Stimulated activated CD8-positive, alpha-beta memory T cell treated with anti-CD3 and anti-CD28 coated beads, Interleukin-15, amount 100 ng/mL, for 24 hours (primary cell): ENCODE measurements at places on chromosomes 16 and 17.

DNA sequence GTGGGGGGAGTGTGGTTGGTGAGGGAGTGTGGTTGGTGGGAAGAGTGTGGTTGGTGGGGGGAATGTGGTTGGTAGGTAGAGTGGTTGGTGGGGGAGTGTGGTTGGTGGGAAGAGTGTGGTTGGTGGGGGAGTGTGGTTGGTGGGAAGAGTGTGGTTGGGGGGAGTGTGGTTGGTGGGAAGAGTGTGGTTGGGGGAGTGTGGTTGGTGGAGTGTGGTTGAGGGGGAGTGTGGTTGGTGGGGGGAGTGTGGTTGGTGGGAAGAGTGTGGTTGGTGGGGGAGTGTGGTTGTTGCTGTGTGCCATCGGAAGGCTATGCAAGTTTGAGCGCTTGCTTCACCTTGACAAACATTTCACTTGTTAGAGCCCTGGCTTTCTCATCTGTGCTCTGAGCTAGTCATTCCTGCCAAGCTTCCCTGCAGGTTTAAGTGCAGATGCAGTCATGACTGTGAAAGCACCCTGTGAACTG lies 20.1 kb downstream of the MINK1 start:
- DNase-seq: no peak

- DNase-seq: no peak
These were observed 605 bp downstream of the NLRP1 start for GRCh38 chr17:5583426-5584382.

DNA sequence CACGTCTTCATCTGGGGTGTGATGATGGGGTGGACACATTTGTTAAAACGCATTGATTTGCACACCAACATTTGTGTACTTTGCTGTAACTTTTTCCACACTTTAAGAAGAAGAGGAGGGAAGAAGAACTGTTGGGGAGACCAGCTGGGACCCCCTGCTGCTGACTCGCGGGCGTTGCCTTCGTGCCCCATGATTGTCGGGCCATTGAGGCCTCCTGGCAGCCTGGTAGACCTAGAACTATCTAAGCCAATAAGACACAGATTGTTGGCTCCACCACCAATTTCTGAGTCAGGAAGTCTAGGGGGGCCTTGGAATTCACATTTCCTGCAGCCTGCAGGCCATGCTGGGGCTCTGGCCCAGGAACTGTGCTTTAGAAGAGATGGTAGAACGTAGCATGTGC lies 105.5 kb downstream of the TNFRSF13B start:
- no peak for DNase-seq

- no peak for DNase-seq
These were observed 18.4 kb downstream of the BAIAP2 start for GRCh38 chr17:81053041-81053970.

GRCh38 chr16:30937692-30938091 lies 11.2 kb upstream of the ORAI3 start:
- DNase-seq: no peak

DNA sequence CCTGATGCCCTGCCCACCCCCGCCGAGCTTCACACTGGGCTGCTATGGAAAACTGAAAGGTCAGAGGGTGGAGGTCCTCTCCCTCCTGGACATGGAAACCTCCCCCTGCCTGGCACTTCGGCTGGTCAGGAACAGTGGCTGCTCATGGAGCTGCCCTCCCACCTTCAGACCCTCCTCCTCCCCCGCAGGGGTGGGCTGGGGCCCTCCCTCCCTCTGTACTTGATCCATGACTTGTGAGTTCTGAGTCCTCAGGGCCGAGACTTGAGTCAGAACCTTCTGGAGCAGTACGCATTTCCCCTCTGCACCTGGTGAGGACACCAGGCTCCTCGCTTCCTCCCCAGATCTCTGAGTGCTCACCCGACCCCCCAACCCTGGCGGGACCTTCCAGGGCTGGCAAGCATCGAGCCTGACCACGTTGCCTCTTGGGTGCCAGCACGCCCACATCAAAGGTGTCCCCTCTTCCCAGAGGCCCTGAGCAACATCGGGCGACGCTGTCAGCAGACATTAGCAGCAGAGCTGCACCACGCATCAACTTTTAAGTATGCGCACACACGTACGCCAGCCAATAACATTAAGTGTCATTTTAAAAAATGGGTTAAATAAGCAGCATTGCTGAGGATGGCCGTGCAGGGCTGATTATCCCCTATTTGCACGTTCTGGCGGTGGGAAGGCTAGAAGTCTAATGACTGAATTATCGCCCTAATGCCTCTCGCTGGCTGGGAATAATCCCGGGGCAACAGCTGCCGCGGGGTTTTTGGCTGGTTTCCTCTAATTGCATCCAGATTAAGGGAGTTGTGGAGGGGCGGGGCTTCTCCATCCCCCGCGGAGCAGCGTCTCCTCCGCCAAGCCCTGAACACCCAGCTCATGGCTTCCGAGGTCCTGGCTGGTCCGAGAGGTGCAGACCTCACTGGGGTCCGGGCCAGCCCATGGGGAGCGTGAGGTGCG lies 98.0 kb downstream of the TBC1D16 start:
- no peak for DNase-seq

GRCh38 chr16:58548378-58548777 lies 33.1 kb downstream of the SETD6 start:
- no peak for DNase-seq

GRCh38 chr16:84045001-84045817 lies 2.6 kb upstream of the SLC38A8 start:
- no peak for DNase-seq

GRCh38 chr16:80631581-80631980 lies 90.8 kb downstream of the DYNLRB2 start:
- no peak for DNase-seq

DNA sequence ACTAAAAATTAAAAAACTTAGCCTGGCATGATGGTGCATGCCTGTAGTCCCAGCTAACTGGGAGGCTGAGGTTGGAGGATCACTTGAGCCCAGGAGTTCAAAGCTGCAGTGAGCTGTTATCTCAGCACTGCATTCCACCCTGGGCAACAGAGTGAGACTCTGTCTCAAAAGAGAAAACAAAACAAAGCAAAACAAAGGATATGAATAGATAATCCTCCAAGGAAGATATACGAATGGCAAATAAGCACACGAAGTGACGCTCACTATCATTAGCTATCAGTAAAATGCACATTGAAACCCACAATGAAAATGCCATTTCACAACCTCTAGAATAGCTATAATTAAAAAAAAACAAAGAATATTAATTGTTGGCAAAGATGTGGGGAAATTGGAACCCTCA lies 386.2 kb upstream of the CCL2 start:
- no peak for DNase-seq

- peak; percentile 5 for DNase-seq
These were observed 52.8 kb downstream of the TOM1L2 start for GRCh38 chr17:17919169-17920107.

DNA sequence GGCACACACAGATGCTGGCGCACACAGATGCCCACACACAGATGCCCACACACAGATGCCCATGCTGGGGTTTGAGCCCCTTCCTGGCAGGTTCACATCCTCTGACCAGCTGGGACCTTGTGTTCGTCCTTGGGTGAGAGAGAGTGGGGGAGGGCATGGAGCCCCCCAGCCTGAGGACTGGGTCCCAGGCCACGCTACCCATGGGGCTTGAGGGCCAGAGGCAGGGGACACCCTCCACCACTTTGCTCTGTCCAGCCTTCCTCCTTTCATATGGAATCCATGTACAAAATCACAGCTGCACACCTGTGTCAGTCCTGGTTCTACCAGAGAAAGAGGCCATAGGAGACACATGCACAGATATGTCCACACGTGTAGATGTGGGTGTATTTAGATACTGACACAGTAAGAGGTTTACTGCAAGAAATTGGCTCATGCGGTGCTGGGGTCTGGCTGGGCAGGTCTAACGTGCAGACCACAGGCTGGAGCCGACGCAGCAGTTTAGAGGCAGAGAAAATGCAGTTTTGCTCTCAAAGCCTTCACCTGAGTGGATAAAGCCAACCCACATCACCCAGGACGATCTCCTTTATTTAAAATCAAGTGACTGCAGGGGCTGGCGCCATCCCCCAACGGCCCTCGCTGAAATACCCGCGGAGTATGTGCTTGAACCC lies 10.8 kb downstream of the SLC22A31 start:
- DNase-seq: no peak

DNA sequence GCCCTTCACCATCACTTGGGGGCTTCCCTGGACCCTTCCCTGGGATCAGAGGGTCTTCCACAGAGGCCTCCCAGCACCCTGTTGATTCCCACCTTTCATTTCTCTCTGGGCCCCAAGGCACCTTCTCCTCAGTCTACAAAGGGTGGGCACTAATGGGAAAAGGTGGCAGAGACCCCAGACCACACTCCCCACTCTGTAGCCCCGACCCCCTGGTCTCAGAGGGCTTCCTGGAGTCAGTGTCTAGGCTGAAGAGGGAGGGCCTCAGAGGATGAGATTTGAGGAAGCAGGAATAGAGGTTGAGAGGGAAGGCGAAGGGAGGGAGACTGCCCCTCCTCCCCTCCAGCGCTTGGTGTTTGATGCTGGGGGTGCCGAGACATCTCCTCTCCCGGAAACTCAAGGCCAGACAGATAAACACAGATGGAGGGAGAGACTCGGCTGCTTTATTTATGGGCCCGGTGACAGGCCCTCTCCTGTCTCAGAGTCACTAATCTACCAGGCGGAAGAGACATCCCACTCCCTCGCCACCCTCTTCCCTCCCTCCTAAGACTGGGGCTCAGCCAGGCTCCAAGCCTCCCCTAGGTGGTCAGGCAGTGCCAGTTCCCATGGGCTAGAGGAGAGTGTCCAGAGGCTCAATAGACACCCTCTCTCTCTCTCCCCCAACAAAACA lies 18.5 kb upstream of the SP2 start:
- DNase-seq: no peak

- DNase-seq: no peak
These were observed 84.6 kb upstream of the GRIN2A start for GRCh38 chr16:10266809-10267208.

DNA sequence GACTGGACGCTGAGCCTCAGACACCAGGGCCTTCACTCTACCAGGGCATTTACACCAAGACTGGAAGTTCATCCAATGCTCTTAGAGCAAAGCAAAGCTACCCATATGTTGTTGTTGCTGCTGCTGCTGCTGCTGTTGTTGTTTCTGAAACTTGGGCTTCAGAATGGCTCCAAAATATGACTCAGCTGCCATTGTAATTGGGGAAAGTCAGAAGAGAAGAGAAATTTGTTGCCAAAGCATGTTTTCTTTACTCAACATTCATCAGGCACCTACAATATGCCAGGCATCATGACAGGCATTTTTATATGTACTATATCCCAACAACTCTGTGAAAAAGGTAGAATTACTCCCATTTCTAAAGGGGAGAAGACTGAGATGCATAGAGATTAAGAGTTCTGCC lies 11.9 kb downstream of the KRT32 start:
- no peak for DNase-seq
